Uterus (tissue), 4 donors: ENCODE measurements at places on chromosomes 16 and 17. TPM values are rescaled to one million over a fixed set of nuclear protein-coding genes. Genes with fewer than 3 reads are reported as not detected.

- H3K4me1 ChIP-seq = no peaks in the 10 kb centered on the region
- H3K27ac ChIP-seq = no peak overlapping the region
- H3K27me3 ChIP-seq = no peaks in the 10 kb centered on the region
- no peak overlapping the region for H3K4me3 ChIP-seq
Observed at GRCh38 chr17:22703204-22703603, 1010.9 kb downstream of the KCNJ18 start.

- H3K27me3 ChIP-seq = no peaks in the 10 kb centered on the region
- H3K36me3 ChIP-seq = no peaks in the 10 kb centered on the region
- no peak overlapping the region for H3K4me3 ChIP-seq
- H3K4me1 ChIP-seq = no peaks in the 10 kb centered on the region
- H3K27ac ChIP-seq = no peak overlapping the region
Observed at GRCh38 chr17:31266042-31266441, 31.0 kb downstream of the OMG start.

GRCh38 chr16:10600782-10601443 is 20.5 kb upstream of the EMP2 start:
- no peaks in the 10 kb centered on the region for H3K4me1 ChIP-seq
- no peaks in the 10 kb centered on the region for H3K36me3 ChIP-seq
- no peaks in the 10 kb centered on the region for H3K27me3 ChIP-seq
- H3K4me3 ChIP-seq = no peak overlapping the region
- no peak for DNase-seq

DNA sequence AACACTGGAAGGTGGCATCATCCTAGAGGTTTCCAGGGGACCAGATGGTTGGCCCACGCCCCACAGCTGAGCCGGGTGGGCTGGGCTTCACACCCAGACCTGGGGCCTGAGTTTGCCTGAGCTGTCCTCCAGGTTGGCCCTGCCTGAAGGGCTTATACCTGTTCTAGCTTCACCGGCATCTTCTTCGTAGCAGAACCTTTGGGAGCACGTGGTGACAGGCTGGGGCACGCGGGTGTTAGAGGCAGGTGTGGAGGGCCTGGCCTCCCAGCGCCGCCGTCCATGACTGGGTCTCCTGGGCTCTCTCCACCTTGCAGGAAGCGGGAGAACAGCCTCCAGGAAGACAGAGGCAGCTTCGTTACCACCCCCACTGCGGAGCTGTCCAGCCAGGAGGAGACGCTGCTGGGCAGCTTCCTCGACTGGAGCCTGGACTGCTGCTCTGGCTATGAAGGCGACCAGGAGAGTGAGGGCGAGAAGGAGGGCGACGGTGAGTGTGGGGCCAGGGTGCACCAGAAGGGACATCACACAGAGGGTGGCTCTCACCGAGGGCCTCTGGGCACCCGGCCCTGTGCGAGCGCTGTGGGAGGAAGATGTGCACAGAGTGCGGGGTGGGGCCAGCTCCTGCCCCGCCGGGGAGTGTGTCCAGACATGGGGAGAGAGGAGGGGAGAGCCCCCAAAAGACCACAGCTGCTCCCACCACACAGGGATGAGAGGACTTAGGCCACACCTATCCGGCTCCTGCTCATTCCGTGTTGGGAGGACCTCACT is 4.6 kb upstream of the TEDC2 start:
- H3K27me3 ChIP-seq = no peaks in the 10 kb centered on the region
- DNase-seq = no peak
- H3K27ac ChIP-seq = no peak overlapping the region
- no peaks in the 10 kb centered on the region for H3K36me3 ChIP-seq
- peaks cover 3% of the 10 kb centered on the region for H3K4me1 ChIP-seq
- H3K4me3 ChIP-seq = no peak overlapping the region

DNA sequence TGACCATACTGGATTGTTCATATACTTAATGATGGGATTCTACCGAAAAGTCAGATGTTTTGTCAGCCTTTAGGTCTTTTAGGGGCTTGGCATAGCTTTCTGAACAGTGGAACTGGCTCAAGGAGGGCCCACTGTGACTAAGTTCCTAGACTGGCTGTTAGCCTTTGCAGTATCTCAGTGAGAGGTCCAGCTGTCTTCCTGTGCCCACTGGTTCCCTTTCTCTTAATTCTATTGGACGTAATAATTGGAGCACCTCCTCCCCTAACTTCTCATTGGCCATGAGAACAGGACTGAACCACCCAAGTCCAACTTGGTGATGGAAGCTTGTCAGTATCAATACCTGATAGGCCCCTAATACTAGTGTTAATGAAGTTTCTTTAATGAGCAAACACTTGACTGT is 13.5 kb downstream of the KPNA2 start:
- no peaks in the 10 kb centered on the region for H3K36me3 ChIP-seq
- no peak overlapping the region for H3K27ac ChIP-seq

DNA sequence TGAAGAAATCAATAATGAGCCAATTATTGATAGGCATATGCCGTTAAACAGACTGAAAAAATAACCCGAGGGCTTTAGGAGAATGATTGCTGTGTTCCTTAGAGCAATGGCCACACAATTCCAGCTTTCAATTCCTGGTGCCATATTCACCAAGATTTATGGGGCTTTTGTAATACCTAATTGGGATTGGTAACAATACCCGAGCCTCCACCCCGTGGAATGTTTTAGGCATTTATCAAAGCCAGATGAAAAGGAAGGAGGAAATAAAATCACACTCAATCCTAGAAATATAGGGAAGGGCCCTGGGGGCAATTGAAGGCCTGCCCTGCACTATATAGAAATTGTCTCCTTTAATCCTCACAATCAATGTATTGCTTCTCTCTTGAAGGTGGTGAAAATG is 42.1 kb upstream of the MLYCD start:
- no peaks in the 10 kb centered on the region for H3K36me3 ChIP-seq
- no peak overlapping the region for H3K4me3 ChIP-seq
- no peaks in the 10 kb centered on the region for H3K4me1 ChIP-seq
- DNase-seq = no peak
- no peaks in the 10 kb centered on the region for H3K27me3 ChIP-seq

DNA sequence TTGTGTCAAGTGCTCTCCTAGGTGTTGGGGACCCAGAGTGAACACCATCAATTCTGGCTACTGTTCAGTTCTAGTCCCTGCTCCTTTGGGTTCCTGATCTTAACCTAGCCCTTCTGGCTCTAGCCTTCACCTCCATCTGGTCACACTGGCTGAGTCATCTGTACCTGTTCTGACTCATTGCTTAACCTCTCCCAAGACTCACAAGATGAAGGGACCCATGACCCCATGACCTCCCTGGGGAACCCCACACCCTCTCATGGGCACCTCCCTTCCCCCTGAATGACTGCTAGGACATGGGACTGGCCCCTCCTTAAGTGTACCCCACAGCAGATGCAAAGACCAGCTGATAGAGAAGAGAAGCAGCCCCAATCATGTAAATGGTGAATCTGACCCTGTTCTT is 345.8 kb upstream of the CDH5 start:
- no peak overlapping the region for H3K4me3 ChIP-seq
- no peaks in the 10 kb centered on the region for H3K36me3 ChIP-seq
- H3K27ac ChIP-seq = no peak overlapping the region

DNA sequence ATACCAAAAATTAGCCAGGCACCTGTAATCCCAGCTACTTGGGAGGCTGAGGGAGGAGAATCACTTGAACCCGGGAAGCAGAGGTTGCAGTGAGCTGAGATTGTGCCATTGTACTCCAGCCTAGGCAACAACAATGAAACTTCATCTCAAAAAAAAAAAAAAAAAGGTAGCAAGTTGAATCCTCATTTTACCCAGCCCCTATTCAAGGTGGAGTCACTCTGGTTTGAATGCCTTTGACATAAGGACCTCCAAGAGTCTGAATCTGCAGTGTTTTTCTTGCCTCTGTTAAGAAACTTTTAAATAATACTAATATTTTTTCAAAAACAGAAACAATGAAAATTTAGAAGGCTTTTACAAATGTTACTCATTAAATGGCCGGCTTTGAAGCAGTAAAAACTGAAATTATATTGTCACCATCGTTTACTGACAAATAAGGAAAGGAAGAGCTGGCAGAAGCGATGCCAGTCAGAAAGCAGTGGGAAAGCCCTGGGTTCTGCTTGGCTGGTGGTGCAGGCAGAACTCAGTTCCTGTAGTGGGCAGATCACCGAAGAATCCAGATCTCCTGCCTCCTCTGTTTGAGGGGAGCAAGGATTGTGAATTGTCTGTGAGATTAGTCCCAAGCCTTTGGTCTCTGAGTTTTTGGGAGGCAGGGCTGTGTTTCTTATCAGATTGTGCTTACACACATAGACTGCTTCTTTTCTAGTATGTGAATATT is 99.7 kb upstream of the HAS3 start:
- no peak overlapping the region for H3K4me3 ChIP-seq

- H3K36me3 ChIP-seq = no peaks in the 10 kb centered on the region
- DNase-seq = no peak
- H3K4me3 ChIP-seq = no peak overlapping the region
- no peak overlapping the region for H3K27ac ChIP-seq
- no peaks in the 10 kb centered on the region for H3K4me1 ChIP-seq
- no peaks in the 10 kb centered on the region for H3K27me3 ChIP-seq
Observed at GRCh38 chr17:360092-360750, 7.6 kb upstream of the RPH3AL start.

- no peaks in the 10 kb centered on the region for H3K36me3 ChIP-seq
- no peaks in the 10 kb centered on the region for H3K4me1 ChIP-seq
- DNase-seq = no peak
- H3K27ac ChIP-seq = no peak overlapping the region
- H3K27me3 ChIP-seq = no peaks in the 10 kb centered on the region
Observed at GRCh38 chr17:43385046-43385831, 13.6 kb upstream of the ARL4D start.

GRCh38 chr17:56908001-56908542 is 5.8 kb downstream of the TRIM25 start:
- H3K36me3 ChIP-seq = no peaks in the 10 kb centered on the region
- no peaks in the 10 kb centered on the region for H3K27me3 ChIP-seq
- H3K4me1 ChIP-seq = no peaks in the 10 kb centered on the region
- no peak overlapping the region for H3K27ac ChIP-seq
- no peak overlapping the region for H3K4me3 ChIP-seq
- no peak for DNase-seq

The CENPN gene
- 20.0 TPM for total RNA-seq

The SDK2 gene
- total RNA-seq = 1.1 TPM

The CNTD1 gene
- not detected for total RNA-seq

The CD19 gene
- 1.5 TPM for total RNA-seq

The SYNGR3 gene
- 1.5 TPM for total RNA-seq
